ENCODE measurements at places on chromosomes 6 and 20.

GRCh38 chr20:51972056-51972455 lies 169.7 kb upstream of the SALL4 start:
- DNase-seq = no peak

- DNase-seq = no peak
Observed at GRCh38 chr6:109794201-109794923, 103.3 kb downstream of the FIG4 start.

DNA sequence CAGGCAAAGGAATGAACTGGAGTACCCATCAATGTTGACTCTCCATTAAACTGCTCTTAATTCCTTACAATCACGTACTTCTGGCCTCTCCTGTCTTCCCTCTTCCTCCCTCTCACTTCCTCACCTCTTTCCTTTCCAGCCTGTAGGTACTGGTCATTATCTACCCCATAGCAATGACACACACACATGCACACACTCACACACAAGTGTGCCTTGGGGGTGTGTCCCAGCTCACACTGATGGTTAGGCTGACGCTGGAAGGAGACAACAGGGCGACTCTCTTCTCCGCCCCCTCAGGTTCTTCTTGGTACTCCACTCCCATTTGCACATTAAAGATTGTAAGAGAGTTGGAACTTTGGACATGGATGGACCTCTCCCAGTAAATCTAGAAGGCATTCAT lies 14.0 kb upstream of the SERPINB9 start:
- DNase-seq = no peak

DNA sequence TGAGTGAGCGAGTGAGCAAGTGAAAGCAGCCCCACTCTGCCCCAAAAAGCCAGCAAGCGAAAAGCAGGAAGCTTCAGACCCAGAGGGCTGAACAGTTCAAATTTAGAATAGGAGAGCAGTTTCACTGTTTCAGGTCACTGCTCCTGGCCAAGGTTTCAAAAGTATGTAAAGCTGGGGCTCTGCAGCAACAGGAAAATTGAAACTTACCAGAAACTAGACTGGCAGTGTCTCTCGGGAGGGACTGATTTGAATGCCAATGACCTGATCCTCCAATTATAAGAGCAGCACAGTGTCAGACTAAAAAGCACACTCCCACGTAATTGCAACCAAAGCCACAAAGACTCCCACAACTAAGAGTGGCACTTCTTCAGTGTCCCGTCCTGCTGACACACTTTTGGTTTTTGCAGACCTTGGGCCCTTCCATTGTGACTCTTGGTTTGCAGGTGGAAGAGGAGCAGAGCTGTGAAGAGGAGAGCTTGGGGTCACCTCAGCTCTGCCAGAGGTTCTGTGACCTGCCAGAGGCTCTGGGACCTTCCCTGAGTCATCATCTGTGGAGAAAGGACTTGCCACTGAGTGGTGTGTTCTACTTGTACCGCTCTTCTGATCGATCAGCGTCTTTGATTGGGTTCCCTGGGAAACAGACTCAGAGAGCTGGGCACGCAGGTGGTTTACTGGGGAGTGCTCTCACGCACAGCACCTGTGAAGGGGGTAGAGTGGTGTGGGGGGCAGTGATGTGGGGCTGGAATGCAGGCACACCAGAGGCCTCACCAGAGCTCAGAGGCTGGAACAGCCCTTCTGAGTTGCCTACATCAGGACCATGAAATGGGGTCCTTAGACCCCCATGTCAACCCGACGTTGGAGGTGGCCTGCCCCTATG lies 52.7 kb upstream of the PTGIS start:
- DNase-seq = no peak

DNA sequence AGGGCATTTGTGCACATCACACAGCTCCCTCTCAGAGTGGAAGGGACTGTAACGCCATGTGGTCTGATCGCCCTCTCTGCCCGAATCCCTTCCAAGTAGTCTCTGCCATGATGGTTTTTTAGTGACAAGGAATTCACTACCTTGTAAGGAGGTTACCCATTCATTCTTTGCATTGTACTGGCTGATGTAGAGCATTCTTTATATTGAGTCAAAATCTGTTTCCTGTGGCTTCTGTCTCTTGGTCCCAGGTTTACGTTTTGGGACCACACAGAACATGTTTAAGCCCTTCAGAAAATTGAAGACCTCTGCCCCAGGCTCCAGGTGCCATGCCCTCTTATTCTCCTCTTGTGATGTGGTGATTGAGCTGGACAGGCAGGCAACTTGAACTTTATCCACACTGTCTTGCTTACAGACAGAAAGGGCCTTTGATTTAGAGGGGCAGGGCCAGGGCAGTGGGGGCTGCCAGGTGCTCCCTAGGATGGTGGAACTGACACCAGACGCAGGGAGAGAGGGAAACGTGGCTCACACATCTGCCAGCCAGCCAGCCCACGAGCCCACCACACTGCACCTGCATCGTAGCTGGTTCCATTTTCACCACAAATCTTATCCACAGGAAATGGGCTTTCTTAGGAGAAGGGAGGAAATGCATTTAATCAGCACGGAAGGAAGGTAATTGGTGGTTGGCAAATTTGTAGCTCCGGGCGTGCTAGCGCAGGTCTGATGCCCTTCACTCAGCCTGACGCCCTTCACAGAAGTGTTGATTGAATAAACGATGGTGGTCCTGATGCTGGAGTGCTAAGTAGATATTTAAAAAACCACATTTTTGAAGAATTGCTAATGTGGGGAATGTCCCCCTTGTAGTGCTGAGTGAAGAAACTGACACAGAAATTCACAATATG lies 78.2 kb downstream of the TCP11 start:
- DNase-seq = no peak

GRCh38 chr6:113315879-113316278 lies 541.3 kb upstream of the MARCKS start:
- DNase-seq = no peak

- no peak for DNase-seq
Observed at GRCh38 chr20:54726687-54727300, 251.4 kb downstream of the DOK5 start.

DNA sequence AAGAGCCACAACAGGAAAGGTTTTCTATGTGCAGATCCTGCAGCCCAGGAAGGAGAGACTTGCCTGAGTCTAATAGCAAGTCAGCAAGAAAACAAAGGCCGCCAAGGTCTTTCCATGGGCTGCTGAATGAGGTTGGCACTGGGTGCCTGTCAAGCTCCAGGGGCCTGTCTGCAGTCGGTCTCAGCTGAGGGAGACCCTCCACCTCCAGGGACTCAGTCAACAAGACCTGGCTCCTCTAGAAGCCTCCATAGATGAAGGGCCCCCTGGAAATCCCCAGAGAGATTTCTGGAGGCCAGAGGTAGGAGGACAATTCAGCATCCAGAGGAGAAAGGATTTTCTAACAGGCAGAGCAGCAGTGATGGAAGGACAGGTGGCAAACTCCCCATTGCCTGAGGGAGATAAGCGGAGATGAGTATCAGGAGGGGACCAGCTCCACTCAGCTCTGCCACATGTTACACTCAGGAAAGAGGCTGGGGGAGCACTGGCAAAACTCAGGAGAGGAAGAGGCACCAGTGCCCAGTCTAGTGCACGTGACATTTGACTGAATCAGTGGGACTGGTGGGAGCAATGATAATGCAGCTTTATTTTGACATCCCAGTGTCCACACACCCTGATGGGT lies 33.5 kb upstream of the FKBP1A start:
- DNase-seq = no peak

- no peak for DNase-seq
Observed at GRCh38 chr6:42354702-42355101, 97.0 kb downstream of the TRERF1 start.
